ENCODE measurements at places on chromosomes 4 and X. TPM values are rescaled to one million over a fixed set of nuclear protein-coding genes. Genes with fewer than 3 reads are reported as not detected.

DNA sequence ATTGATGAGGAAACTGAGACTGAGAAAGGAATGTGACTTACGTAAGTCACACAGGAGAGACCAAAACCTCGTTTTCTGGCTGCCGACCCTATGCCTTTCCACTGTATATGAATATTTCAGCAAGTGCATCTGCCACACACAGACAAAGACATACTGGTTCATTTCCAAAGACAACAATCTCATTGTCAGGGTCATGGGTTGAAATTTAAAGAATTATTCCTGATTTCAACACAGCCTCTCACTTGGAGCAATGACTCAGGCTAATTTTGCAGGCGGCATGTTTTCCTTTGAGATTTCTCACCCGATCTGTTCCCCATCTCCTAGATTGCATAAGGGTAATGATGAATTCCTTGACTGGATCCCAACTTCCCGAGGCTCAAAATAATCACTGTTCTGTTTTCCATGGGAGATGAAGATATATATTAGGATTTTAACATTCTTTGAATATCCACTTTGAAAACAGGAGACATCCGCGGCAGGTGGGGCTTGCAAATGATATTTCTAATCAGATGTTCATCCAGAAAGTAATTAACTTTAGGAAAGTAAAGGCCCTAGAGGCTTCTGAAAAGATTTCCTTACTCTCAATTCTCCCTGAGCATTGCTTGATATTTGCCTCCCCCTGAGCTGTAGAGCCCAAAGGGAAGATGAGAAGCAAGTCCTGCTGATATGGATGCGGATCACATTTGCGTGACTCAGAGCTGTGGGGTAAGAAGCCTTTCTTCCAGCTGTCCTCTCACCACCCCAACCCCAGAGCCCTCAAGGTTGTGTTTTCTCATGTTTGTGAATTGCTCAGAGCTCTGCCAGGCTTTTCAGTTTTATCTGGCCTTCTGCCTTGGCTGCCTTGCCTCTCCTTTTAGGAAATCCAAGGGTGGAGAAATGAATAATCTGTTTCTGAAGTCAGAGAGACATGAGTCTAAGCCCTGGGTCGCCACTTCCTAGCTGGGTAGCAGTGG, 361.1 kb upstream of the BOD1L1 start:
- peak; percentile 68 for DNase-seq

GRCh38 chrX:147910607-147911006, 1.1 kb upstream of the FMR1 start:
- DNase-seq, result no peak

- DNase-seq, result no peak
Observed at GRCh38 chr4:106930522-106930921, 105.6 kb downstream of the DKK2 start.

- DNase-seq, result no peak
Observed at GRCh38 chr4:186134257-186134656, 29.8 kb downstream of the FAM149A start.

GRCh38 chr4:40121515-40121914, 64.9 kb downstream of the N4BP2 start:
- DNase-seq, result no peak

- no peak for DNase-seq
Observed at GRCh38 chrX:45715748-45716147, 515.1 kb upstream of the DIPK2B start.

Gene PROM1
- 1.5 TPM for total RNA-seq

Gene TMEM47
- 25.3 TPM for total RNA-seq
